AG04450 (cell line): ENCODE measurements at places on chromosomes 1 and 21.

GRCh38 chr1:233252441-233252840, 43.1 kb downstream of the PCNX2 start:
- no peak for DNase-seq

- DNase-seq, result no peak
These were observed 201.7 kb upstream of the BEND5 start for GRCh38 chr1:48978413-48978812.

- DNase-seq, result no peak
These were observed 154.7 kb downstream of the GRIK3 start for GRCh38 chr1:36879613-36880012.

- DNase-seq, result no peak
These were observed 47.7 kb downstream of the BRINP3 start for GRCh38 chr1:190429932-190430331.

GRCh38 chr1:94658221-94658620, 116.7 kb upstream of the F3 start:
- no peak for DNase-seq

DNA sequence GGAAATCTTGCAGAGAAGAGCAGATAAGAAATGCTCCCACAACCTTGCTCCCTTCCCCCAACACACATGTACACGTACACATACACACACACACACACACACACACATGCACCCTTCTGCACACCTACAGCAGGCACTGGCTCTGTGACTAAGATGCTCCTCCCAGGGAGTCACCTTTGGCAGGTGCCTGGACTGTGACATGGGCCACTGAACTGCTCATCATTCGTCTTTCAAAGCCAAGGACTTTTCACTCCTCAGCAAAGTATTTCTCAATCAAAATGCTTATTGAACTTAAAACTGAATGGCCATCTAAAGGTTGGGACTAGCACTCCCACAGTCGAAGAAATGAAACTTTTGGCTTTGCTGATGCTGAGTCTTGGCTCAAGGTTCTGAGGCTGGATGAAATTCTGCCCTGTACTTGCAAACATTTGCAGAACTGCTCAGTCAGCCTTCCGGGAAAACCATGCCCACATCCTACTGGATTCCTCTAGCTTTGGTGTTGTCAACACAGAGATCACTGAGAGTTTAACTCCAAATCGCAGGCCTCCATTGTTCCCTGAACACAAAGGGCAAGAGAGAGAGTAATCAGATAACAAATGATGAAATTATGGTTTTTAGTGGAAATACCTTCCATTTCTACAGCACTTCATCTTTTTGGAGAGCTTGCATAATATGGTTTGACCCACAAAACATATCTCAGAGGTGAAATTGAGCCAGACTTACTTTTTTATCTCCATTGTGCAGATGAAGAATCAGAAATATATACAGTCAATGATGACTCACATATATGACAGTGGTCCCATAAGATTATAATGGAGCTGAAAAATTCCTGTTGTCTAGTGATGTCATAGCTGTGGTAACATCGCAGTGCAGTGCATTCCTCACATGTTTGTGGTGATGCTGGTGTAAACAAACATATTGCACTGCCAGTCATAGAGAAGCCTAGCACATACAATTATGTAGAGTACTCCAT, 72.4 kb upstream of the BCAR3 start:
- peak; percentile 85 for DNase-seq

DNA sequence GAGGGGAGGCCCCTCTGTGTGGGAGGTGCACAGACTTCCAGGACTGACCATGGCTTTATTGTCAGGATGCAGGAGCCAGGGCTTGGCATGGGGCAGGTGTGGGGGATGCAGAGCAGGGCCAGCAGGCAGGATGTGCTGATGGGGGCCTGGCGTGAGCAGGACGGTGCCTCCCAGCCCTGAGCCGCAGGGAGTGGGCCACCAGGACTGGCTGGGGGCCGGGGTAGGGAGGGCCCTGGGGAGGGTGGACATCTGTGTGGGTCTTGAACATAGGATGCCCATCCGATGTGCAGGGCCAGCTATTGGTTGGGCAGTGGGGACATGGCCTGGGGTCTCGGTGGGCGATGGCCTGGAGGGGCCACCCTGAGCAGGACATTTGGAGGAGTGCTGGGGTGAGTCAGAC, 15.6 kb downstream of the PRMT2 start:
- no peak for DNase-seq

DNA sequence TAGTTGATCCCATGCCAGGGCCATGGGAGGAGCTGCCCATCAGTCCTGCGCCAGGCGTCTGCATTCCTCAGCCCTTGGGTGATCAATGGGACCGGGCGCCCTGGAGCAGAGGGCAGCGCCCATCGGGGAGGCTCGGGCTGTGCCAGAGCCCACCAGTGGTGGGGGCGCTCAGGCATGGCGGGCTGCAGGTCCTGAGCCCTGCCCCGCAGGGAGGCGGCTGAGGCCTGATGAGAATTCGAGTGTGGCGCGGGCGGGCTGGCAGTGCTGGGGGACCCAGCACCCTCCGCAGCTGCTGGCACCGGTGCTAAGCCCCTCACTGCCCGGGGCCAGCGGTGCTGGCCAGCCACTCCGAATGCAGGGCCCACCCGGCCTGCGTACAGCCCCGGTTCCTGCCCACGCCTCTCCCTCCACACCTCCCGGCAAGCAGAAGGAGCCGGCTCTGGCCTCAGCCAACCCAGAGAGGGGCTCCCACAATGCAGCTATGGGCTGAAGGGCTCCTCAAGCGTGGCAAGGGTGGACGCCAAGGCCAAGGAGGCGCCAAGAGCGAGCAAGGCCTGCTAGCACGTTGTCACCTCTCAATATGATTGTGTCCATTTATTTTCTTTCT, 238.1 kb upstream of the OLFM3 start:
- DNase-seq, result no peak

- no peak for DNase-seq
These were observed 8.5 kb upstream of the IVL start for GRCh38 chr1:152899883-152900282.

DNA sequence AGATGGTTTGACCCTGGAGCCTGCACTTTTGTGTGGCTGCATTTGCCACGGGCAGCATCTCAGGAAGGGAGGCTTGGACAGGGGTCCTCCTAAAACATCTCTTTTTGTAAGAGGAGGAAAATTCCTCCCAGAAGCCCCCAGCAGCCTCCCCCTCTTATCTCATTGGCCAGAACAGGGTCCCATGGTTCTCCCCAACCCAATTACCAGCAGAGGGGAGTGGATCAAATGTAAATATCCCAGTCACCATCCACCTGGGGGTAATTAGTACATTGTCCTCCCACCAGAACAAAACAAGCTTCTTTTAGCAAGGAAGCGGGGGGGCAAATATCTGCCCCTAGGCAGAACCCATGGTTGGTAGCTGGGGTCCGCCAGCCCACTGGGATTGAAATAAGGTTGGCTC, 44.7 kb upstream of the TENT5B start:
- DNase-seq, result no peak

DNA sequence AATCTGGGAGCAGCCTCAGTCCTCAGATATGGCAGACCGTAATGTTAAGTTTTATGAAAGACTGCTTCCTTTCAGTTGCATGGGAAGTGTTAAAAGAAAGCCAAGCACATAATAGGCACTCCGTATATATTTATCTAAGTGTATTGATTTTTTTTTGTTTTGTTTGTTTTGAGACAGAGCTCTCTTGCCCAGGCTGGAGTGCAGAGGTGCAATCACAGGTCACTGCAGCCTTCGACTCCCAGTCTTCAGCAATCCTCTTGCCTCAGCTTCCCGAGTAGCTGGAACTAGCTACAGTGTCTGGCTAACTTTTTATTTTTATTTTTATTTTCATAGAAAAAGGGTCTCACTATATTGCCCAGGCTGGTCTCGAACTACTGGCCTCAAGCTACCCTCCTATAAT, 341.8 kb downstream of the USH2A start:
- DNase-seq, result no peak

DNA sequence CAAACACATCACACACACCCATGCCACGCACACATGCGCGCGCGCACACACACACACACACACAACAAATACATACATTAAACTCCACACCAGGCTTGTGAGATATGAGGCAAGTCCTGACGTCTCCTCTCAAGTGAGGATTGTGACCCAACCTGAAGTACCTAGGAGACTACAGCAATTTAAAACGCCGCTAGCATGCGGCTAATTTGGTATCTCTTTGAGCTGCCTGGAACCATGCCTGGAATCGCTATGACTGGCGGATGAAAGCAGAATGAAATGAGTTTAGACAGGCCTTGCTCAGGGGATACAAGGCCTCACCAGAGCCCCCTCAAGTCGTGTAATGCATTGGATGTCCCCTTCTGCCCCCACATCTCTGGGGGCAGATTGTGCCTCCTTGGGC, 1.6 kb upstream of the RAB7B start:
- no peak for DNase-seq

DNA sequence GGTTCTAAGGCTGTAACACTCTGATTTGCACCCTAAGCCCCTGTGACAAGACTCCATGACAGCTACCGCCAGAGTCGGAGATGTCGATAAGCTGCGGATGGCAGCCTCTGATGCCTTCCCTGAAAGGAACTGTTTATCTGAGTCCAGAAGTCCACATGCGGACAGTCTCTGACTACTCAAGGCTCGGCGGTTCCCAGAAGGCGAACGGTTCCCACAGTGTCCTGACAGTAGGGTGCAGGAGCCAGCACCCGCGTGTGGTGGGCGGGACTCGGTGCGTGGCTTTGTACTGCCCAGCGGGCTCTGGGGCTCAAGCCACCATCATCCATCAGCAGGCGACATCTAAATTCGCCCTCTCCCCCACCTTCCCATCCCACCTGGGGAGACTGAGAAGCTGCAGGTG, 30.7 kb downstream of the LRP8 start:
- DNase-seq, result no peak
